ENCODE measurements at places on chromosomes 16 and 17.

GRCh38 chr17:77203846-77204245 lies 63.1 kb downstream of the SEC14L1 start:
- no peak for DNase-seq

DNA sequence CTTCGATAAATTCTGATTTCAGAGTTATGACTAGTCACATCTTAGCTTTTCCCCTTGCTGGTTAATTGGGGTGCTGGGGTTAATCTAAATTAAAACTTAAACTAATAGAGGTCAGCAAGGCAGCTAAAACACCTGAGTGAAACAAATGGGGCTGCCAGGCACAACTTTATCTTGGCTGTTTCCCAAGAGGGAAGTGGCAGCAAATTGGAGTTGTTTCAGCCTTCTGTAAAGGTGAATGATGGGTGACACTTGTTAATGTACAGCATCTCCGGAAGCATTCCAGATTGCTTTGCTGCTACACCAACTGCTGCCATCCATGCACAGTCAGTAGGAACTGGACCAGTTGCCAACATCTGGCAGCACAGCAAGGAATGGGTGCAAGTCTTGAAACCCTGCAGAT lies 43.9 kb downstream of the AATF start:
- no peak for DNase-seq

DNA sequence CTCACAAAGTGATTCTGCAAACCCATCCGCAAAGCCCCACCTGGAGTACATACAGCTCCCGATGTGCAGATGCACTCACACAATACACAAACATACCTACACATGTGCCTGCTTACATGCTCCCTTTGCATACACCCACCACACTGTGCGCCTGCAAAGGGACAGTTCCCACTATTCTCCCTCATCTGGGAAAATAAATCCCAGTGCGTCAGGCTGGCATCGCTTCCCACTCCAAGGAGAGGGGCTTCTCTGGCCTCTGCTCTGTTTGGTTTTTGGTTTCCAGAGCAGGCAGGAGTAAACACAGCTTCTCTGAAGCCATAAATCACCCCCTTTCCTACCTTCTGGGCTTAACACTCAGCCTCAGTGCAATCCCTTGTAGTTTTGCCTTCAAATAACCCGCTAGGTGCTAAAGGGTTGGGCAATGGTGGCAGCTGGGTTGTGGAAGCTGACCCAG lies 14.7 kb downstream of the HOXB4 start:
- no peak for DNase-seq

DNA sequence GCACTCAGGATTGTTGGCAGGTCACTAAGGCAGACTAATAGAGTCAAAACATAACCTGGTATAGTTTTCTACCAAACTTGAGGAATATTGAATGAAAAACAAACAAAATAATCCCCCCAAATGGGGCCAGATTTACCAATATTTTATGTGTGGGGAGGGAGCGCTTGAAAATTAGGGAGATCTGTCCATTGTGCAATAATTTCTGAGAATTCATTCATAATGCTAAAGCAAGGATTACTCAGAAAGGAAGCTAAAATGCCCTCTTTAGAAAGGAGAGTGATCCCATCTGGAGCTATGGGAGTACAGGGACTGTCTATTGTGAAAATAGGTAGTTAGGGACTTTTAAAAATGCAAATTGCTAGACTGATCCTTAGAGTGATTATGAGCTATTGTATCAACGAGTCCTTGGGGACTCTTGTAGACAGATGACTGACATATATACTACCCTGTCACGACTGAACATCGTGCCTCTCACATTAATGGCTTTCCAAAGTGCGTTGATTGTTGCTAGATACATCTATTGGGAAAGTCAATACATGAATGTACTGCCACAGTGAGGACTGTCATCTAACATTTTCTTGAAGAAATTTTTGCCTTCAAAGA lies 193.6 kb downstream of the AATF start:
- no peak for DNase-seq

GRCh38 chr16:87463722-87464690 lies 28.8 kb downstream of the ZCCHC14 start:
- DNase-seq = no peak

DNA sequence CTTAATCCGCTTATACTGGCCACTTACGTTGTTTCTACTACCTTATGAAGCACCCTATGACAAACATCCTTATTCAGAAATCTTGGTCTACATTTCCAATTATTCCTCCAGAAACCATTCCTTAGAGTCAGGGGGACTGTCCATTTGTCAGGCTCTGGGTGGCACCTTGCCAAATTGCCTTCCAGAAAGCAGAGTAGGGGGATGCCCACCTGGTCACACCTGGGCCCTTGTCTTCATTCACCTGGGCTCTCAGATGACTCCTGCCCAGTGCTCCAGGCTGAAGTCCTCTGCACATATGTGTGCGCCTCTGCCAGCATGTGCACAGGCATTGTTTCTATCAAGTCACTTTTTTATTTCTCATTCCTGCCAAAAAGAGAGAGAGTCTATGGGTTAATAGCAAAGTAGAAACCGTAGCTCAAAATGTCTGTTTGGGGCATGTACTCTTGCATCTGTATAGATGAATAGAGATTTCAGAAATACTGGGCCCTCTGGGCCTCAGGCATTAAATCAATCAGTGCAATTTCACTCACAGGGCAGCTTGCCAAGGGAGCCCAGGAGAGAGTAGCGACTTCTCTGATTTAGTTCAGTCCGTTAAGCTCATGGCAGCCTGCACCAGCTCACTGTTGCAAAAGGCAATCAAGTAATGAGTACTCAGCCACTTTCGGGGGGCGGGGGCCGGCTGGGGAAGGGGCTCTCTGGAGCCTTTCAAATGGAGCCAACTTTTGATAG lies 104.7 kb downstream of the SOCS1 start:
- DNase-seq = no peak
